Eye (tissue), 1 donor: ENCODE measurements at places on chromosomes 16 and 17.

GRCh38 chr17:10646392-10646990, 10.6 kb downstream of the MYH3 start:
- peak; percentile 89 for DNase-seq

DNA sequence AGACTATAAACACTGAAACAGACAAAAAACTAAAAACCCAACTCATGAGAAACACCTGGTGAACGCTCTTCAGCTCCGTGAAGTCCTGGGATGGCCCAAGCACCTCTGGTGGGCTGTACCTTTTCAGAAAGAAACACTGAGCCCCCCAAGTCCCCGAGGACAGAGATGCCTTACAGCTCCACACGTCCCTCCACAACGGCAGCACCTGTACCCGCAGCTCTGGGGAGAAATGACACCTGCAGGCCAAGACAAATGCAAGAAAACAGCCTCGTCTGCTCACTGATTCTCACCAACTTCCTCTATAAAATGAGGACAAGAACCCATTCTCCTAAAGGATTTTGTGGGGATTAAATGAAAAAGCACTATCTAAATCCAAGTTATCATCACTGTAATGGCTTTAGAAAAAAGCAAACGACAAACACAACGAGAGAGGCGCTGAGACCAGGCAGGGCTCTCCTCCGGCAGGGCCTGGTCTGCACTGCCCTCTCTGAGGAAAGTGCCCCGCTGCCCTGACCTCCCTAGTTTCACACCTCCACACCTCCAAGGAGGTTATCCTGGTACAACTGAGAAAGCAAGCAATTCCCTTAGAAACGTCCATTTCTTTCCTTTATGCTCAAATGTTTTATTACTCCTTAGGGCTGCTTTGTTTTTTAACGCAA, 114.9 kb downstream of the ZNF778 start:
- no peak for DNase-seq

- DNase-seq: no peak
Measured at GRCh38 chr16:19660432-19660831, 57.6 kb downstream of the KNOP1 start.

GRCh38 chr17:34797720-34798119, 163.5 kb downstream of the CCT6B start:
- DNase-seq: peak; percentile 85

GRCh38 chr16:495127-495748, 32.3 kb upstream of the CAPN15 start:
- peak; percentile 50 for DNase-seq

- no peak for DNase-seq
Measured at GRCh38 chr16:67269766-67270165, 9.6 kb upstream of the PLEKHG4 start.

- DNase-seq: no peak
Measured at GRCh38 chr17:75828741-75829140, 15.5 kb downstream of the UNC13D start.

DNA sequence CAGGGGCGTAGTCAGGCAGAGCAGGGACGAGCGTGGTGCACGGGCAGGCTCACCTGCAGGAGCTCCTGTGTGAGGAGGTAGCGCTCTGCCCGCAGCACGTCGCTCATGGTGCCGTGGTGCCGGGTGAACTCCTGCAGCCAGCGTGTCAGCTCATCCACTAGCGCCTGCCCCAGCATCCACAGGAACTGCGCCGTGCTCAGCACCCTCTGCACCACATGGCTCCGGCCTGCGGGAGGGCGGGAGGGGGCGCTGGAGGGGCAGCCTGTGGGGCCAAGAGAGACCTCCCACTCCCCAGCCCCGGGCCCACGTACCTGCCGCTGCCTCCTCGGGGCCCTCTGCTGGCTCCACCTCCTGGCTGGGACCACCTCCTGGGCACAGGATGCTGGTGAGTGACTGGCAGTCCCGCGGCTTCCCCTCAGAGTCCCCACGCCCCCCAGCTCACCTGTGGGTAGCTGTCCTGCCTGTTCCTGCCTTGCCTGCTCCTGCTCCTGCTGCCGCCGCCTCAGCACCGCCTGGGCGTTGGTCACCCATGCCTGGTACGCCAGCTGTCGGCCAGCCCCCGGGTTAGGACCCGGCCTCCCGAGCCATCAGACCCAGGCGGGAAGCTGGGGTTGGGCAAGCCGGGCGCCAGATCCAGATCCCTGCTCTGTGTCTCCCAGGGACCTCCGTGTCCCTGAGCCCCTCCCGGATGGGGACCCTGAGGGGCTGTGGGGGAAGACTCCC, 16.6 kb downstream of the CTU2 start:
- DNase-seq: no peak

GRCh38 chr17:34166352-34166751, 88.7 kb upstream of the CCL2 start:
- peak; percentile 45 for DNase-seq

GRCh38 chr17:31513731-31514427, 122.4 kb downstream of the RAB11FIP4 start:
- no peak for DNase-seq

DNA sequence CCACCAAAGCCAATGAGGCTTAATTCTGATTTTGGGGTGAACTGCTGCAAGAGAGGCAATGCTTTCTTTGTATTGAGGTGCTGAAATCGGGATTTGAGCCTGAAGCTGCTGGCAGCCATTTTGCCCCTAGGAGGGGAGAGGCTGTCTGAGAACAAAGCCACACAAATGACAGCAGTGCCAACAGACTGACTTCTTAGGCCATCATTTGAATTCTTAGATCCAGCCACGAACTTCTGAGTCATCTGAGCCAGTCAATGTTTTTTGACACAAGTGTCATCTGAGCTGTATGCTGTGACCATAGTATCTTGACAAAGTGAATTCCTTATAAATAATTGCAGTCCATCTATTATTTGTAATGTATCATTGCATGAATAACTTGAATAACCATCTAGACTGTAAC, 29.0 kb downstream of the HYDIN start:
- DNase-seq: no peak

DNA sequence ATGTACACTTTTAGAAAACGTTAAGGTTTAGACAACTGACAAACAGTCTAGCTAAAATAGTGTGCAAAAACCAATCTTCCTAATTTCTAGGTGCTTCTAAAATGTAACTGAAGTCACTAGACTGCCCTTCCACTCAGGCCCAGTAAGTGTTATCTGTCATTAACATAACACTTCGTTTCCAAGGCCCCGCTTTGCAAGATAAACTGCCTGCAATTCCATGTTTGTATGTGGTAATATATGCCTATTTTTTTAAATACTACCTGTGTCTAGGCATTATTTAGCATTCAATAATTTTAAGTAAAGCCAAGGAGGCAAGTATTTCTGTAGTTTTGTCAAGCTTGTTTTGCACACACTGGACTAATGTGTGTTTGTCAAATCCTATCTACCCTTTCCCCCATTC, 3.2 kb downstream of the USP32 start:
- no peak for DNase-seq

DNA sequence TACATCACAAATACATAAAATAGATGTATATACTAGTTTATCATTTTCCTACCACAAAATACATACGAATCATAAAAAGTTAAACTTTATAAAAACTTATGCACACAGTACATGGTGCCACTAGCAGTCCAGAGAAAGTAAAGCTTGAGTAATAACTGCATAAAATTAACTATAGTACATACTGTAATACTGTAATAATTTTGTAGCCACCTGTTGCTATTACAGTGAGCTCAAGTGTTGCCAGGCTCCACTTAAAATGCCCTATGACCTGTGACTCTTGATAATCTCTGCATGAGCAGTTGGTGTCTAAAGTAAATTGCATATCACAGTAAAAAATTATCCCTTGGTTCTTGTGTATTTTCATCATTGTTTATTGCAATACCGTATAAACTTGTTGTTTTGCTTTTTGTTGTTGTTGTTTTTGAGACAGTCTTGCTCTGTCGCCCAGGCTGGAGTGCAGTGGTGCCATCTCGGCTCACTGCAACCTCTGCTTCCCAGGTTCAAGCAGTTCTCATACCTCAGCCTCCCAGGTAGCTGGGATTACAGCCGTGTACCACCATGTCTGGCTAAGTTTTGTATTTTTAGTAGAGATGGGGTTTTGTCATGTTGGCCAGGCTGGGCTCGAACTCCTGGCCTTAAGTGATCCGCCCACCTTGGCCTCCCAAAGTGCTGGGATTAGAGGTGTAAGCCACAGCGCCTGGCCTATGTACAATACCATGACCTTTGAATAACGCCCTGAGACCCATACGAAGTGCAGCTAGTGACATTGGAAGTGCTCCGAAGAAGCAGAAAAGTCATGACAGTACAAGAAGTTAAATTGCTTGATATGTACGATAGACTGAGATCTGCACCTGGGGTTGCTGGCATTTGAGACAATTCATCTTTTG, 6.6 kb downstream of the LUC7L3 start:
- no peak for DNase-seq

DNA sequence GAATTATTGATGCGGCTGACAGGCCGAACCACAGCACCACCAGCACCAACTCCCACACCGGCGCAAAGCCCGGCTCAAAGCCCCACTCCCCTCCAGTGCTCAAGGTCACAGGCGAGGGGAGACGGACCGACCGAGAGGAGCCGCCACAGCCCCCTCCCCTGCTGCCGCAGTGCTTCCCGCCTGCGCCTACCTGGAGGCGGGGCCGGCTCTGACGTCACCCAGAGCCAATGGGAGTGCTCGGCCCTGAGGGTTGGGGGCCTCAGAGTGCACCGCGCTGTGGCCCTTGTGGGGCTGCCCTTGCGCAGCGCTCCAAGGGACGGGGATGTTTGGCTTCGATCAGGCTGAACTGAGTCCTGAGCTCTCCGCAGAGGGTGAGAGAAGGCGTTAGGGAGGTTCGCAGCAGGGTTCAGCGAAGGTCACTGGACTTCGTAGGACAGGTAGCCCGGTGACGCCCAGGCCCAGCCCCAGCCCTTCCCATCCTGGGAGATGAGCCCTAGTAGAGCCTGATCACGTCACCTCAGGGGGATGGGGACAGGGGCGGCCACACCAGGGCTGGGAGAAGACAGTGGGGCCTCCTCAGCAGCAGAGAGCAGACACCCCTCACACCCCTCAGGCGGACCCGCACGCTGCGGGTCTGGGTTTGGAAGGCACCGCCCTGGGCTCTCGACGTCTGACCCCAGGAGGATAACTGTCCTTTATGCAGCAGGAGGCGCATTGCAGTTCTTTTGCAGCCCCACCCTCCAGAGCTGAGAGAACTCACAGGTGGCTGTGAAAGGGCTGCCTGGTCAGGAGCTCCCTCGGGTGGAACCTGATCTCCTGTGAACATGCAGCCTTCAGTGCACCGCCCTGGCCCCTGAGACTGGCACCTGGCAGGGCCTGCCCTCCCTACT, 1.5 kb downstream of the NDRG4 start:
- DNase-seq: peak; percentile 90

GRCh38 chr16:76947749-76948148, 243.2 kb upstream of the MON1B start:
- peak; percentile 25 for DNase-seq

GRCh38 chr17:76558198-76559095, 18.6 kb downstream of the PRCD start:
- peak; percentile 64 for DNase-seq

DNA sequence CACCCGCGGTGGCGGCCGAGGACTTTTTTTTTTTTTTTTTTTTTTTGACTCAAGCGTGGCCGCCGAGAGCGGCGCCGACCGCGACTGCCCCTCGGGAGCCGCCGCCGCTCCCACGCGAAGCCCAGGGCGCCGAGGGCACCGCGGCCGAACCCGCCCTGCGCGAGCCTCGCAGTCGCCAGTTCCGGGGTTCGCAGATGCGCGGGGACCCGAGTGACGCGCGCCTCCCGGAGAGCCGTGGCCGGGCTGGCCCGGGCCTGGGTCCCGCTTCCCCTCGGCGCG, 1.1 kb downstream of the METRNL start:
- DNase-seq: no peak

- peak; percentile 26 for DNase-seq
Measured at GRCh38 chr17:41530062-41531048, 2.2 kb upstream of the KRT19 start.

DNA sequence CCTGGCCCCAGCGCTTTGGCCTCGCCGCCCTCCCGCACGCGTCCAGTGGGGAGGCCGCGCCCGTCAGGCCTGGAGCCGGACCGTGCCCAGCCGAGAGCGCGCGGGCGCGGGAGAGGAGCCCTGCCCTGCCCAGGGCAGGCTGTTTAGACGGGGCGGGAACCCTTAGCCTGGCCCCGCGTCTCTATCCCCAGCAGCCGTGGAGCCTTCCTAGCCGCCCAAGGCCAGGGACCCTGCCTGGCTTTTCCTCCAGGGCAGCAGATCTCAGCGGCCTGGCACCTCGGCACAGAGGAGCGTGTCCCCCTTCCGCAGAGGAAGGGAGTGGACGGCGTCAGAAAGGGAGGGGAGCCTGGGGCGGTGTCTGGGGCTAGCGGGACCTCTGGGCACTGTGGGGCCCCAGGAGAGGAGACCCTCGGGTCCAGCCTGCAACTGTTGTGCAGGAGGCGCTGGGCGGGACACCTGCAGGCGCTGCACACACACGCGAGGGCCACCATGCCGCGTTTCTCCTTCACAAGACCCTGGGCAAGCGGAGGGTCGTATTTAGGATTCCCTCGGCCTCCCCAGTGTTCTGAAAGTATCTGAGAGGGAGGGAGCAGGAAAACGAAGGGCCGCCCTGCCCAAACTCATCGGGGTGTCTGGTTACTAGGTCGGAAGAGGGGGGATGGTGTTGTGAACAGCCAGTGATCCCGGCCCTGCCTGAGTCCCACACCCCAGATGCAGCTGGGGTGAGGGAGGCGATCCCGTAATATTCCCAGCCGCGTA, 2.3 kb upstream of the NPTX1 start:
- peak; percentile 50 for DNase-seq

GRCh38 chr16:17723531-17724134, 252.9 kb upstream of the XYLT1 start:
- DNase-seq: no peak

GRCh38 chr17:9020824-9021157, 519 bp upstream of the NTN1 start:
- DNase-seq: no peak

DNA sequence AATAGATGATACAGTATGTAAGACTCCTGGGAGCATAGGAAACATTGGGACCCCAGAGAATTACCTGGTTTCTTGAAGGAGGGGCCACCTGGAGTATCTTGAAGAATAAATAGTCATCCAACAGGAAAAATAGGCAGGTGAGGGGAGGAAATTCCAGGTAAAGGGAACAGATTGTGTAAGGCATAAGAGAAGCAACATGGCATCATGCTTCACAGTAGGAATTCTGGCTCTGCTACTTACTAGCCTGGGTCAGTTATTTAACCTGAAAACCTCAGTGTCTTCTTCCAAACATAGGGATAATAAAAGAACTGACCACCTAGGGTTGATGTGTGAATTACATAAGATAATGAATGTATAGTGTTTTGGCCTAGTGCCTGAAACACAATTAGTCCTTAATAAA, 122.1 kb downstream of the CA10 start:
- no peak for DNase-seq

DNA sequence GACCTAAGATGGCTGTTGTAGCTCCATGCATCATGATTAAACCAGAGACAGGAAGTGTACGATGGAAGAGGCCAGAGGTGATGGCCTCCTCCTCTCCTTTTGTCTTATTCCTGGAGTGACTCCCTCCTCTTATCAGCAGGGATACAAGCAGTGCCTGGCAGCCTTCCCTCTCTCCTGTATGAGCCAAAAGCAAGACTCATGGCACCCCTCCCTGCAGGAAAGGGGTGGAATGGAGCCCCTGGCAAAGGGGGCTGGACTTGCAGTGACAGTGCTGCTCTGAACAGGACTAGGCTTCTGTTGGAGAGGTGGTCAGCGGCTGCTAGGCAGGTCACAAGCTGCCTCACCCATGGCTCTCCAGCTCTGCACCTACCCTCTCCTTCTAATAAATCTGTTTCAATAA, 8.4 kb downstream of the TXNL4B start:
- DNase-seq: no peak

- DNase-seq: no peak
Measured at GRCh38 chr16:25040543-25040942, 25.4 kb upstream of the ARHGAP17 start.
